ENCODE measurements at places on chromosomes 3 and 15.

DNA sequence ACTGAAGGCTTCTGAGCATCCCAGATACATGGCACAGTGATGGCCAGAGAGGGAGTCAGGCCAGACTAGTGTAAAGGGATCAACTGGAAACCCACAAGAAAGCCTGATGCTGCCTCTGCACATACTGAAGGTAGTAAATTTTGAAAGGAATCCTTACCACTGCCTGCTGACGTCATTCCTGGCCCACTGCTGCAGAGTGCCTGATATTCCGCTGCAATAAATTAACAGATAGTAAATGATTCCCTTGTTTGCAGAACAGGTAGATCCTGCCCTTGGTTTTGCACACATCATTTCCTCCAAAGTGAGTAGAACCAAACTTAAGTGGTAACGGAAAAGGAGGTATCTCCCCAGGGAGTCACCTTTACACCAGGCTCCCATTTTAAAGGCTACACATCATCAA lies 146.7 kb downstream of the FBN1 start:
- no peak for DNase-seq

DNA sequence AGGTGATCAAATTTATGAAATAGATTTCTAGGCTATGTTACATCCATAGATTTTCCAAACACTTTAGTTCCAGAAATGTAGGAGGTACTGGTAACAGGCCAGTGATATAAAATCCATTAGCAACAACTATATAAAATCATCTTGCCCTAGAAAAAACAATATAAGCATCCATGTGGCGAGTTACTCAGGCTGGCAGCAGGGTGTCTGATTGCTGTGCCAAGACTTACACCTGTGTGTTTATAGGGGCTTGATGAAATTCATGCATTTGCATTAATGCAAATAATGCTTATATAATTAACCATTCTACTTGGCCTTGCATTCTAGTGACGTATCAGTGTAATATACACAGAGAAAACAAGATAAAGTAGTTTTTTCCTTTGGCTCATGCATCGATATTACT lies 153.4 kb downstream of the PLCL2 start:
- no peak for DNase-seq

DNA sequence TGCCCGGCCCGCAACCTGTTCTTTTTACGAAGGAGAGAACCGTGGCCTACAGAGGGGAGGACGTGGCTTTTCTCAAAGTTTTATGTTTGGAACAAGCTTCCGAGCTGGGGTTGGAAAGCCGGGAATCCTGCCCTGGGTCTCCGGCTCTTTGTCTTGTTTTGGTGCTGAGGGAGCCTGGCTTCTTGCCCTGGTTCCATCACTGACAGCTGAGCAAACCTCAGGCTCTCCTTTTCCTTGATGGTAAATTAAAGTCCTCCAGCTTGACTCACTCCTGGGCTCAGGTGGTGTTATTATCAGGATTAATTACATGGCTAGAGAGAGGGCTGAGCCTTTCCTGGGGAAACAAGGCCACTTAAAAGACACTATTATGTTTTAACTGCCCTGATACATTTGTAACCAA lies 289.5 kb upstream of the RGMA start:
- no peak for DNase-seq

DNA sequence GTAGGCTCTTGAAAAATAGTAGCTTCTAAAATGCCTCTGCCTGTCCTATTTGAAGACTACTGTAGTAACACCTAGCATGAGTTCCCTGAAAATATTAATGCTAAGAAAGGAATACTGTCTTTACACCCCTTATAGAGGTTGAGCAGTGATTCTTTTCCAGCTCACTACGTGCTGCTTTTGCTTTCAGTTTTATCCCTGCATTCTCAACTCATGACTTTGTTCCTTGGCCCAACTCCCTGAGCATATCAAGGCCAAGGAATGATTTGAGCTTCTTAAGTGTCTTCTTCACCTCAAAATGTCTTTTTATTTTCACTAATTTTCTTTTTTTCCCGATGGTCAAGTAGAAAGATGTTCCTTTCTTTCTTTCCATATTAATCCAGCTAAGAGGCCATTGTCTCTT lies 16.5 kb upstream of the P2RY13 start:
- peak; percentile 37 for DNase-seq

DNA sequence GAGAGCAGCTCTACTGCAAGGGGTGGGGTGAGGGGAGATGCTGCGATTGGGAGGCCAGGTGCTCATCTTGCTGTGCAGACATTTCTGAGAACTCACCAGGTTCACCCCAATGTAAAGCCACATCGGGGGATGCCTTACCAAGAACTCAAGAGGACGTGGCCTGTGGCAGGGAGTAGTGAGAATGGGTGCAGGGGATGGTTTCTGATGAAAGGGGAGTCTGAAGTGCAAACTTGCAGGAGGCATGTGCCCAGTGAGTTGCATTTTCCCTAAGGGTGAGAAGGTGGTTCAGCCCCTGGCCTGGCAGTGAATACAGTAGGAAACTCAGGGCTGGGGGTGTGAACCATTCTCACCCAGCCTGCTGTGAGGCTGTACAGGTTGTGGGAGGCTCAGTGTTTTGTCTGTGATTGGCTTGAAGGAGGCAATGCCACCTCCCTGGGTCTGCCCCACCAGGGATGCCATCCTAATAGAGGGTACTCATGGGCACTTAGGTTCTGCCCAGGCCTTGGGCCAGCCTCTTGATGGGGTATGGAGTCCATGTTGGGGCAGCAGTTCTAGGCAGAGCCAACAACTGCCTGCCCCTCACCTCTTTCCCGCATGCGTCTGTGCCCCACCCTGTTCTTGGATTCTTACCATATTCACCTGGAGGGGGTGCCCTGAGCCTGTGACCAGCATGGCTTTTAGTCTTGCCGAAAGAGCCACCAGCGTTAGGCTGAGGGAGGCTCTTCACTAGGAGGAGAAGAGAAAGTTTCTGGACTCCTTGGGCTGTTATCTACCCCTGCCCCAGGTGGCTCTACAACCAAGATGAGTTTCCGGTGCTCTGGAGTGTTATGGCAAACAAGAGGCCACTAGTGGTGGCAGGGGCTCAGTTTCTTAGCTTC lies 4.5 kb downstream of the HEMK1 start:
- no peak for DNase-seq
